ENCODE measurements at places on chromosomes 7 and 10. TPM values are rescaled to one million over a fixed set of nuclear protein-coding genes. Genes with fewer than 3 reads are reported as not detected.
A peak's percentile ranks its signal among the peaks of the same experiment; 100 is the strongest.

The PNLIPRP1 gene
- total RNA-seq, result not detected

The TMEM176B gene
- 43.1 TPM for total RNA-seq

- DNase-seq, result no peak
Observed at GRCh38 chr10:10317151-10317550, 700.5 kb upstream of the CELF2 start.

- DNase-seq, result no peak
Observed at GRCh38 chr7:43295429-43295828, 183.0 kb downstream of the HECW1 start.

DNA sequence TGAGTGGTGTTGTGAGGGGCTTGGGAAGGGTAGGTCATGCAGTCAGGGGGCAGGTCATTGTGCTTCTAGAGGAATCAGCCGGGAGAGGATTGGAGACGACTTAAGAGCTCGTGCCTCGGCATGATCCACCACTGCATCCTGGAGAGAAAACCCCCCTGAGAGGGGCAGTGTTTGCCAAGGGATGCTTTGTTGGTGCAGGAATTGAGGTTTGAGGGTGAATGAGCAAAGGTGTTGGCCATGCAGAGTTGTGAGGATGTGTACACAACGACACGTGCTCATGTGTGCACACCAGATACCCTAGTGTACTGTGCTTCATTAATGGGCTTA, 85.6 kb upstream of the ANLN start:
- DNase-seq, result no peak

DNA sequence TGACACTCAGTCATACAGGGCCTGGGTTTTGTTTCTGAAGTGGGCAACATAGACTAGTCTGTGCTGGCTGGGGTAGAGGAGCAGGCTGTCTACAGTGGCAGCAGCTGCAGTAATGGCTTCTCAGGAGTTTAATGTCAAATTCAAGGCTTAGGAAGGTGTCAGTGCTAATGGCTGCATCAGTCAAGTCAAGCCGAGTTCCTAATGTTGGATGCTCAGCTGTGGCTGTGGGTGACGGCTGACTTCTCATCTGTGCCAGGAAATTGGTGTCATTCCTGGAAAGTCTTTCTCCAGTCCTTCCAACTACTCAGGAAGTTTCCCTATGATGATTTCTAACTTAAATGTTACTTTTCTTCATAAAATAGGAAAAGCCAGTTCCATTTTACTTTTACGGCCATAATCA, 468.1 kb upstream of the IGFBP3 start:
- no peak for DNase-seq

GRCh38 chr10:112507046-112507445, 60.0 kb downstream of the VTI1A start:
- no peak for DNase-seq

DNA sequence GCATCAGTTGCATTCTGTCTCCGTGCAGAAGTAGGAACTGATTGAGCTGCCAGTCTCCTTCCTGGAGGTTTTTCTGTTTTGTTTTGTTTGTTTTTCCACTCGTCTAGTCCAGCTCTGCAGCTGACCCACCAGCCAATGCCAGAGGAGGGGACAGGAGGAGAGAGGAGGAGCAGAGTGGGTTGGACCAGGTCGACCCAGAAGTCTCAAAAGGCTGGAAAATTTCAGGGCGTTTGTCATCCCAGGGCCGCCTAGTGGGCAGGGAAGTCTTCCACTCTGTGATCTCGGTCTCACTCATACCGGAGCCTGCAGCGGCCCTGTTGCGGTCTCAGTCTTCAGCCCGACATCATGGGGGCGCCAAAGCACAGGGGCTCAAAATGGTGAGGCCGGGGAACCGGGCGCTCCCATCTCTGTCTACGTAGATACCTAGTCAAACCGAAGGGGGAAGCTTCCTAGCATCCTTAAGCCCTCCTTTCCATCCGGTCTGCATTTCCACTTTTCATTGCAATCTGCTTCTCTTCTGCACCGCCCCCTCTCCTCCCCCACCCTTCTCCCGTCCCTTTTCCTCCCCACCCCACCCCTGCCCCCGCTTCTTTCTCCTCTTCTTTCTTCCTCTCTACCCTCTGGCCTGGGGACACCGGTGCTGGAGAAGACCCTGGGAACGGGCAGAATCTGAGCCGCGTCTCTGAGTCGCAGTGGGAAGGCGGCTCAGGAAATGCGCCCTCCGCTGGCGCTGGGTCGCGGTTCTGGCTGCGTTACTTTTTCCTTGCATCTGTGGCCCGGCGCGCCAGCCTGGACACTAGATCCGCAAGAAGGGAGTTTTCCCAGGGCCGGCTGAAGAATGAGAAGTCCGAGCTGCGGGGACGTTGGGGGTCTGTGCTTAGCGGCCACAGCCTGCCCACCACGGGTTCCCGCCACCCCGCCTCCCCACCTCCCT, 16.2 kb upstream of the PAX2 start:
- DNase-seq, result no peak

The TCTN3 gene
- 9.7 TPM for total RNA-seq

DNA sequence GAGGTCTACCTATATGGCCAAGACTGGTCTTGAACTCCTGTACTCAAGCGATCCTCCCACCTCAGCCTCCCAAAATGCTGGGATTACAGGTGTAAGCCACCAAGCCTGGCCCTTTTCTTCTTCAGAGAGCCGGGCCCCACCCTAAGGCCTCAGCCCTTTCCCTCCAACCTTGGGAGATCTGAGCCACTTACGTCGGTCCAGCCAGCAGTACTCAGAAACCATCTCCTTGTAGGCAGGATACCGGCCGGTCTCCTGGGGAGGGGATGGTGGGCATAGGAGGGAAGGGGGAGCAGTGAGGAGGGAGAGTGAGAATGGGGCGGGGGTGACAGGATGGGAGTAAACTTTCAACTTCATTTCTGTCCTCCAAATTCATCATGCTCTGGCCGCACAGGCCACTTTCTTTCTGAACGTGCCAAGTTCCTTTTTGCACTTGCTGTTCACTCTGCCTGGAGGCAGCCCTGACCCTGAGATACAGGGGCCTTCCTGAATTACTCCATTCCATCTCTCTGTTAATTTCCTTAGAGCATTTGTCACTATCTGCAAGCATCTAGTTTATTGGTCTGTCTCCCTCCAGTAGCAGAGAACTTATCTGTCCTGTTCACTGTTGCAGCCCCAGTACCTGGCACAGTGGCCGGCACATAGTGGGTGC, 10.4 kb downstream of the PDZD7 start:
- no peak for DNase-seq

DNA sequence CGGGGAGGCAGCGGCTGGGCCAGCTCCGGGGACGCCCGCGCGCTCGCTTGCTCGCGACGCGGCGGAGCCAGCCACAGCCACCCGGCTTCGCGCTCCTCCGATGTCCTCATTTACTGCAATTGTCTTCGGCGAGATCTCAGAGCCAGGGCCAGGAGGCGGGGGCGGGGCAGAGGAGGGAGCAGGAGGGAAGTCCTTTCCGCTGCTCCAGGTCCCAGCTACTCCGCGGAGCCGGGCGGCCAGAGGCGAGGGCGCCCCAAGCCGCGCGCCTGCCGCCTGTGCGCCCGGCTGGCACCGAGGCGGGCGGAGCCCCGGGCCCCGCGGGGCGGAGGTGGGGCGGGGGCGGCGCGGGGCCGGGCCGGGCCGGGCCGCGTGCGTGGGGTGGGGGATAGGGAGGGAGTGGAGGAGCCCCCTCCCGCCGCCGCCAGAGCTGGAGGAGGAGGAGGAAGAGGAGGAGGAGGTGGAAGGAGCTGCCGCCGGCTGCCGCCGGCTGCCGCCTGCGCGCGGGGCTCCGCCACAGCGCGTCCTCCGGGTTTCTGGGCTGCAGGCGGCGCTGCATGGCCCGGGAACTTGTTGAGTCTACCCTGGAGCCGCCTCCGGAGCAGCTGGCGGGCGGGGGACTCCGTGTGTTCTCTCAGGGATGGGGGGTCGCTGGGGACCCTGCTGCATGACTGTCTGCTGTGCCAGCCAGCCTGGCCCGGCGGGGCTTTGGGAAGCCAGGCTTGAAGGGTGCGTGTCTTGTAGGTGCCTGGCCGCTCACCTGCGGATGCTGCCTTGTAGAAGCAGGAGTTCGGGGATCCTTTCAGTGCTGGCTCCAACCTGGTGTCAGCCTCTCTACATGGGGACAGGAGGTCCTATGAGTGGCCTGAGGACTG, at the start of gene INSYN2A:
TSS of gene INSYN2A (minus strand) at position 310 of the 872 bp plus-strand sequence. CDS start 20,196 bp downstream, outside the sequence.
- no peak for DNase-seq

GRCh38 chr7:99001482-99002147, 123.3 kb downstream of the TRRAP start:
- DNase-seq, result no peak

- DNase-seq, result peak; percentile 39
Observed at GRCh38 chr7:28088032-28088431, 92.6 kb downstream of the JAZF1 start.

- no peak for DNase-seq
Observed at GRCh38 chr7:54331311-54331710, 210.9 kb upstream of the VSTM2A start.

DNA sequence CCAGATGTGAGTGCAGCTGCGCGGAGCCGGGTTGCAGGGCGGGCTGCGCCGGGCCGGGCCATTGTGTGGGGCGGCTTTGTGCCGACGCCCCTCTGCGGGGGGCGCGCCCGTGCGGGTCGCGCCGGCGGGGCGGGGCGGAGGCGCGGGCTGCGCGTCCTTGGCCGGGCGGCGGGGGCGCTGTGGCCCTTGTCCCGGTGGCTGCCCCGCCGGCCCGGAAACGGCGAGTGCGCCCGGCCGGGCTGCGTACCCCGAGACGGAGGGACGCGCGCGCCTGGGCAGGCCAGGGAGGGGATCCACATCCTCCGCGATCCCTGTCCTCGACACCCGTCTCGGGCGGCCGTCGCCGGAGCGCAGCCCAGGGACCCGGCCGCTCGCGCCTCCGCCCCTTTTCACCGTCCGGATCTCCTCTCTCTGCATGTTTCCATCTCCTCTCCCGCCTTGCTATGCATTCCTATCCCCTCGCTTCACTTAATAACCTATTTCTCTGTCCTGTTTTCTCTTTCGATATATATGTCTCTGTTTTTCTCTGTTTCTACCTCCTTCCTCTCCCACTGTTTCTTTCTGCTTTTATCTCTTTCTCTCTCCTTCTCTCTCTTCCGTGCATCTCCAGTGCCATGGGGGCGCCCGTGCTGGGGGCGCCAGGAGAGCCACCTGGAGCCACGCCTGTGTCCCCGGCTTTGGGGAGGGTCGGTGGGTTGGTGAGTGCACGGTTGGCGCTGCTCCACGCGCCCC, 765 bp downstream of the PFKFB3 start:
- DNase-seq, result peak; percentile 87

DNA sequence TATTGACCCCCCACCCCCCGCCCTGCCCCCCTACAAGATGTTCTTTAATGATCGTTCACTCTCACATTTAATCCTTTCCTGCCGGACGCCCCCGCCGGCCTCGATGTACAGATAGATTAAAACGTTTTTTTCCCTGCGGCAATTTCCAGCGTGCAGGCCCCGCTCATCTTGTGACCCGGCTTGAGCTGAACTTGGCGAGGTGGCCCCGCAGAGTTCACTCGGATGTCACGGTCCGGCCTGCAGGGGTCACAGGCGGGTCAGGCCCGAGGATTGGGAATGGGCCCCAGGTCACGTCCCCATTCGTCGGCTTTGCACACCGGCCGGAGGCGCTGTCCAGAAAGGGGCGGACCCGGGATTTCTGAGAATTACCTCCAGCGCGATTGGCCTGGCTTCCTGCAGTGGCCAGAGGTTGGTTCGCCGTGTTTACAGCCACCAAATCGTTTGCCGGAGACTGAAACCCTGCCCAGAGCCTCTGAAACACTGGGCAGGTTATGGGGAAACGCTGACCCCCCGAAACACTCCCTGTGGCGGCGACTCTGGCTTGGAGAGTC, 1.9 kb upstream of the CYP26A1 start:
- DNase-seq, result no peak

- DNase-seq, result no peak
Observed at GRCh38 chr7:123746931-123747488, 1.8 kb downstream of the WASL start.

DNA sequence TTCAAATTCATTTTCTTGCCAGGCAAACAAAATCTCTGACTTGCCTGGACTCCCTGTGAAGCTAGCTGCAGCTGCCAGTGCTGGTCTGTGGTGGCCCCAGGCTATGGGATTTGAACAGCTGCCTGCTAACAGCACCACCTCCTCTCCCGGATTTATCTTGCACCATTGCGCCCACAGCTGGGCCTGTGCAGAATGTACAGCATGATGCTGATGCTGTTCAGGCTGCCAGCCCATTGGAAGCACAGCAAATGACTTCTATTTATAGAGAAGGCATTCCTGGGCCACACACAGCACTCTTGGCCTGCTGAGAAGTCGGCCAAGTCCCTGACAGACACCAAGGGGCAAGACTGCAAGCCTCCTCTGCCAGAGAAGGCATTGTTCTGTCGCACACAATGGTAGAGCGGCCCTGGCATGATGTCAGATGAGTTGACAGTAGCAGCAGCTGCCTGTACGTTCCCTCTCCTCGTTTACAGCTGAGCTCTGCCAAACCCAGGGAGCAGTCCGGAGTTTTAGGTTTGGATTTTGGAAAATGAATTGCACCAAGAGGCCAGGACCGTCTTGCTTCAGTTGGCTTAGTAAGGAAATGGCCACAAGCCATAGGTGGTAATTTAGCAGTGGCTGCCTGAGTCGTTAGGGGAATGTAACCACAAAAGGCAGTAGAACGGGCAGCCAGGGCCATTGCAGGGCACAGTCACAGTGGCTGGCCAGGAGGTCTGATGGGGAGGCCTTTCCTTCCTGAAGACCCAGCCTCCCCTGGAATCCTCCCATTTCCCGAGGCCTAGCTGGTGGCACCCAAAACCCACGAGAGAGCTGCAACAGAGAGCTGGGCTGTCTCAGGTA, 38.5 kb downstream of the MTURN start:
- DNase-seq, result peak; percentile 85

The TAS2R16 gene
- not detected for total RNA-seq

DNA sequence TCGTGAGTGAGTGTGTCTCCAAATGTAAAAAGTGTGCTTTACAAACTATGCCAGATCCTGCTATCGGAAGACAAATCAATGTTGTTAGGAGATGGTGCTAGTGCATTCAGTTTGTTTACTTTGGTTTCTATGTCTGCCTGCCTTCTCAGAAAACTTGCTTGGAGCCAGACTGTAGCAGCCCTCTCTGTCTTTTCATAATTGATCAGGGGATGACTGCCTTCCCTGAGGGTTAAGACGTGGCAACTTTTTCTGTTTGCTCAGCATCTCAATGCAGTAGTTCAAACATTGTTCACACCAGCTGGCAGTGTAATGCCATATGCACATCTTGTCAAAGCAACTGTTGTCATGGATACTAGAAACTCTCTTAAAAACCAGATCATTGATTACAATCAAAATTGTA, 118.5 kb downstream of the FOXP2 start:
- no peak for DNase-seq

GRCh38 chr10:19451937-19452336, 364.3 kb upstream of the PLXDC2 start:
- no peak for DNase-seq

DNA sequence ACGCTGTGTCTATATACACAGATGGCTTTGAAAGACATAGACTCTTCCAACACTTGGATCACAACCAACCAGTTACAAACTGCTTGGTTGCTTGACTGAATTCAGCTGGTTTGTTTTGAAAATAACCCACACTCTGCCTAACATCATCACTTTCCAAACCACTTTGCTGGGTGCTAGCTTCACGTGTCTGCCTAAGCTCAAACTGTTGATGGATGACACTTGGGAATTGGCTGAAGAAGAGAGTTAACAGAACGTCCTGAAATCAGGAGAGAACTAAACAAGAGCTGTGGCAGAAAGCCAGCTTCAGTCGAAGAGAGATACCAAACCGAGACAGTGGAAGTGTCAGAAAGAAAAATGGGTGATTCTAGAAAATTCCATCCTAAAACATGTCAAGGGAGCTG, 420.8 kb upstream of the AUTS2 start:
- DNase-seq, result no peak
